NCI-H524 treated with DMSO at 0.1 percent for 48 hours (cell line): ENCODE measurements at places on chromosomes 11 and 22.

GRCh38 chr22:46352691-46353386 is 17.3 kb downstream of the TRMU start:
- DNase-seq = peak; percentile 76

- DNase-seq = no peak
Measured at GRCh38 chr22:22810018-22810427, 77.6 kb upstream of the IGLL5 start.

DNA sequence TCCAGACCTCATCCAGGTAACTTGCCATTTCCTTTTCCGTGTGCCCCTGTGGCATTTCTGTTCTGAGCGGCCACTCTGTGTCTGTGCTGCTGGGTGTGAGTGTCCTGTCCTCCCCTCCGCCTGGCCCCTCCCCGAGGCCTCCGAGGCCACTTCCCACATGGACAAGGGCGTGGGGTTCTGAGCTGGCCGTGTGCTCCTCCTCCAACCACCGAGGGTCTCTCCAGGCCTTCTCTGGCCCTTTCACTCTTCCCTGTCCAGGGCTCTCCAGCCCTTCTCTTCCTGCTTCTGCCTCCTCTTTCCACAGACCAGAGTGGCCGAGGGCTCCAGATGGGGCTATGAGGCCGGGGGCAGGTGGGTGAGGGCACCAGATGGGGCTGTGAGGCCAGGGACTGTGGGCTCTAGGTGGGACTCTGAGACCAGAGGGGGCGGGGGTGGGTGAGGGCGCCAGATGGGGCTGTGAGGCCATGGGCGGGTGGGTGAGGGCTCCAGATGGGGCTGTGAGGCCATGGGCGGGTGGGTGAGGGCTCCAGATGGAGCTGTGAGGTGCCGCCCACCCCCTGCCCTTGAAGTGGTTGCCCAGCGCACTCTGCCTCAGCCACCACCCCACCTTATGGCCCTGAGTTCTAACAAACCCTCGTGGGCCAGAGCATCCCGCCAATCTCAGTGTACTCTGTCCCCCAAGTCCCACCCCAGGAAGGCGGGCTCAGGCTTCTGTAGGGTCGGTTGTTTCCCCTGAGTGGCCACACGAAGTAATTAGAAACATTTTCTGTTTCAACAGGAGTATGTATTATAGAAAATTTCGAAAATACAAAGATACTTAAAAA is 24.1 kb downstream of the PTDSS2 start:
- DNase-seq = peak; percentile 89

DNA sequence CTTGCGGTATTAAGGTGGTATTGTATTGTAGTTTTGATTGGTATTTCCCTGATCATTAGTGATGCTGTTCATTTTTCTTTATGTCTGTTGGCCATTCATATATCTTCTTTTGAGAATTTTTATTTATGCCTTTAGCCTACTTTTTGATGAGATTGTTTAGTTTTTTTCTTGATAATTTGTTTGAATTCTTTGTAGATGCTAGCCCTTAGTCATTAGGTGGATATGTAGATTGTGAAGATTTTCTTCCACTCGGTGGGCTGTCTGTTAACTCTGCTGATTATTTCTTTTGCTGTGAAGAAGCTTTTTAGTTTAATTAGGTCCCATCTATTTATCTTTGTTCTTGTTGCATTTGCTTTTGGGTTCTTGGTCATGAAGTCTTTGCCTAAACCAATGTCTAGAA is 115.4 kb downstream of the VPREB1 start:
- no peak for DNase-seq

- DNase-seq = no peak
Measured at GRCh38 chr11:111062420-111062819, 183.1 kb upstream of the POU2AF2 start.

GRCh38 chr11:12330485-12331231 is 46.7 kb upstream of the PARVA start:
- peak; percentile 52 for DNase-seq

- no peak for DNase-seq
Measured at GRCh38 chr11:80727315-80727714, 1286.5 kb upstream of the TENM4 start.

- no peak for DNase-seq
Measured at GRCh38 chr11:130415731-130416529, 12.5 kb downstream of the ADAMTS8 start.

DNA sequence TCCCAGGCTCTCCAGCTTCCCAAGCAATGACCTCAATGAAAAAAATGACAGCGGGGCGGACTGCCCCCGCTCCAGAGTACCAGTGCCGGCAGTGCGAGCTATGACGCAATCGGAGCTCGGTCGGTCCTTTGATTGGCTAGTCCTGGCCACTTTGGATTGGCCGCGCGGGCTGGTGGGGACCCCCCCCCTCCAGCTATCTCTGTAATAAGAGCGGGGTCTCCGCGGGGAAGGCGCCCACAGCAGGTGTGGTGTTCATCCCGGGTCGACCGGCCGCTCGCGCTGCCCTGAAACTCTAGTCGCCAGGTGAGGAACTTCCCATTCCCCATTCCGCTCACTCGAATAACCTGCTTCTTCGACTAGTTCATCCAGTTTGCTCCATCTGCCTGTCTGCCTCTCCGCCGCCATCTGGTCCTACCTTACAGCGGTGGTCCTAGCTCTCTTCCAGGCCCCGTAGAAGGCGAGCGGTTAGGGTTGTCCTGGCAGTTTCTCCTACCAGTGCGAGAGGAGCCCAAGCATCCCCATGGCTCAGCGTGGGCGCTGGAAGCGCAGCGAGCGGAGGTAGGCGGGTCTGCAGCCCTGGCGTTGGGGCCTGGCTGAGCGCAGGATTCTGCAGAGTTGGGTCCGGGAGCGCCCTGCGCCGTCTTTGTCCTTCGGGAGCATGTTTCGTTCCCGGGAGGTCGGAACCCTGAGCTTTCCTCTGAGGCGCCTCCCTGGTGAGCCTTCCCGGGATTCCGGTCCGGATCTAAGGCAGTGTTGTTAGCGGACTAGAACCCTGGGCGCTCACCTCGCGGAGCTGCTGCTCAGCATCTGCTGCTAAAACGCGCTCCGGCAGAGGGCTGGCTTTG is at the start of gene CALCB:
TSS of gene CALCB (plus strand) at position 233 of the 845 bp plus-strand sequence. CDS start 1,126 bp downstream, outside the sequence.
- no peak for DNase-seq

DNA sequence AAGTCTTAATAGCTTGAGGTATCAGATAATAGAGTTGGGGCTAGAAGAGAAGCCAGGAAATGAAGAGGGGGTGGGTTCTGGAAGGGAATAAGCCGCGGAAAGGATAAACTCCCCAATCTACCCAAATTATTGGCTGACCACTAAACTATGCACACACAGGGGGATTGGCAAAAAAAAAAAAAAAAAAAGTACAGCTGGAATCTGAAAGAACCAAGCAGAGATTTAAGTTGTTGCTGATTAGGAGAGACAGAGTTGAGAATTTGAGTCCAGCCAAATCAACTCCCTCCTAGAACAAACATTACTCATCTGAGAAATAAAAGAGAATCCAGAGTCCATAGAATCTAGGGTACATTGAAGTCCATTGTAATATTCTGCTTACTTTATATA is 134.9 kb downstream of the CCDC81 start:
- no peak for DNase-seq
